Esophagus muscularis mucosa (tissue), 4 donors: ENCODE measurements at places on chromosomes 12 and 14.

GRCh38 chr12:108335349-108336119 lies 3.6 kb downstream of the CMKLR1 start:
- no peak for DNase-seq

DNA sequence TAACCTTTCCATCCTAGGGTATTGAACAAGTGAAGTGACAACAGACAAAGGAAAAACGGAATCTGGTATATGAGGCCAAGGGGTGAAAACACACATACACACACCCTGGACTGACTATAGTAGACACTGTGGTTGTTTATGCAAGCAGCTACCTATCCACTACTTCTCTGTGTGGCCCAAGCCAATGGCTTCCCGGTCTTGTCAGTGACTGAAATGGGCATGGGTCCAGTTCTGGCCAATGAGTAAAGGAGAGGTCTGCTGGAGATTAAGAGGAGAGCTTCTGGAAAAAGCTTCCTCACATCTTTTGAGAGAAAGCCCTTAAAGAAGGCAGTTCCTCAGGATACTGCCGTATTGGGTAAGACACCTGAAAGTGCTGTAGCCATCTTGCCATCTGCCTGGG lies 19.3 kb downstream of the MBIP start:
- no peak for DNase-seq

GRCh38 chr12:120834489-120835303 lies 69.5 kb downstream of the SPPL3 start:
- DNase-seq = no peak

- no peak for DNase-seq
These were observed 45.0 kb downstream of the GIT2 start for GRCh38 chr12:109951136-109951535.

DNA sequence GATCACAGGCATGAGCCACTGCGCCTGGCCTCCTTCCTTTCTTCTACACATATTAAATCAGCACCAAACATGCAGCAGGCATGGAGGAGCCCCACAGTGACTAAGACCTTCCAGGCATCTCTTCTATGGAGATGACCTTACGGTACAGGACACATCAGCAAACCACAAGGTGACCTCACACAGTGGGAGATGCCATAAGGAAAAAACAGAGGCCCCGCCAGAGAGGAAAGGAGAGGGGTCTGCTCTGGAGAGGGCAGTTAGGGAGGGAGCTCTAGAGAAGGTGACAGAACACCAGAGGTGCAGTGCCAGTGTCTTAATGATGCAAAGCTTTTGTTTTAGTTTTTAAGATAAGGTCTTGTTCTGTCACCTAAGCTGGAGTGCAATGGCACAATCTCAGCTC lies 81.1 kb upstream of the ESRRB start:
- no peak for DNase-seq

DNA sequence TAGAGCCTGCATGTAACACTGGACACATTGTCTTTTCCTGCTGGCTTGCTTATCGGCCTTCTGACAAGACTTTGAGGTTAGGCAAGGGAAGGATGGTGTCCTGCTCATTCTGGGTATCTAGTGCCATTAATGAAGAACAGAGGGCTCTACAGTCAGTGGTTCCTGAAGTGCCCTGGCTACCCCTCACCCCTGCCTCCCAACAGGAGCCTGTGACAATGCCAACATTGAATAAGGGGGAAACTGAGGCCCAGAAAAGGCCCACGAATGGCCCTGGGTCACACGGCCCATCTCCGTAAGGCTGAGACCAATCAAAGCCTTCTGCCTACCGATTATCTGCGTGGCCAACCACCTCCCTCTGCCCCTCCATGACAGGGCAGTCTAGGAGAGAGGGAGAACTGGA lies 2.1 kb downstream of the IFI27L2 start:
- no peak for DNase-seq

- no peak for DNase-seq
These were observed 98.8 kb upstream of the PDE3A start for GRCh38 chr12:20269337-20270067.

DNA sequence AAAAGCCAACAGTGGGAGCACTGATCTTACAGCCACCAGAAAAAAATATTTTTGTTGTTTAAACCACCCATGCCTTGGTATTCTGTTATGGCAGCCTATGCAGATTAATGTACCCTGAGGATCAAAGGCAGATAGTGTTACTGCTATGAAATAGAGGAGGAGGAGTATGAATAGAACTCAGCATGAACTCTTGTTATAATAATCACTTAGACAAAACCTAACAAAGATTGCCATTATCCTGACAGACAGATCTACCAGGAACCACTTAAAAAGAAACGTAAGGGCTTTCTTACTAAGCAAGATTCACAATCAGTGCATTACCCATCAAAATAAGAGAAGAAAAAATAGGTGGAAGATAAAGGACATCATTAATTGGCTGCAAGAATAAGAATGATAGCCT lies 558.3 kb downstream of the GALC start:
- DNase-seq = no peak

DNA sequence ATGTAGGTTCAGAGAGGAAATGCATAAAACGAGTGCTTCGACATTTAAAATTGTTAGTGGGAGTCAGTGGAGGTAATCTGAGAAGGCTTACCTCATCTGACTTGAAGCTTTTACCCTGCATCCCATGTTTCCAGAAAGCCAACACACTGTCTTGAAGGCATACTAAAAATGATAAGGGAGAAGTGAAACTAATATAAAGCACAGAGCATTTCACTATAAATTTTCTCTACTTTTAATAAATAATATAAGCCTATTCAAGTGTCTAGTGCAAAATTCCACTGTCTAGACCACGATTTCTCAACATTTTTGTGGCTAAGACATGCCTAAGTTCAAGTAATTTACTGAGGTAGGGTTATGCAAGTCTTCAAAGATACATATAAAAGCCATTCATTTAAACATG lies 29.1 kb upstream of the CDKL1 start:
- no peak for DNase-seq

DNA sequence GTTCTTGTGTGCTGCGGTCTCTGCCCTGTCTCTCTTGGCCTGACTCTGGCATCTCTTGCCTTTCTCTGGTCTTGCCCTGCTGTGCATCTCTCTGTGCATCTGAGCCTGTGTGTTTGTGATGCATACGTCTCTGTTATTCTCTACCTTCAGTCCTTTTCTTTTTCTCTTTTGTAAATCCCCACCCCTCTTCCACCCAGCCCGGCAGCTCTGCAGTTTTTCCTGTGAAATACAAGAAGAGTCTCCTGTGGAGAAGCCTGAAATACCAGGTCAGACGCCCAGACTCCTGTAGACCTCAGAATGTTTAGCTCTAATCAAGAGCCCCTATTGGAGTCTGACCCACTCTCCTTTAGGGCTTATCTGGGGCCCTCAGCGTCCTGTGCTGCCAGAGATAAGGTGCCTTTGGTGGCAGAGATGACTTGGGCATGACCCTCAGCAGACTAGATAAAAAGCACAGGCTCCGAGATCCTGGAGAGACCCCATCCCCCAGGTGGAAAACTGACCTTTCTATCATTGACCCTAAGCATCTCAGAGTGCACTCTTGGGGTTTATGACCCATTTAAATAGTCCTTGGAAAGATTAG lies 167.5 kb upstream of the SRRM4 start:
- DNase-seq = no peak

- no peak for DNase-seq
These were observed 94.9 kb upstream of the SLC16A7 start for GRCh38 chr12:59500915-59501314.

DNA sequence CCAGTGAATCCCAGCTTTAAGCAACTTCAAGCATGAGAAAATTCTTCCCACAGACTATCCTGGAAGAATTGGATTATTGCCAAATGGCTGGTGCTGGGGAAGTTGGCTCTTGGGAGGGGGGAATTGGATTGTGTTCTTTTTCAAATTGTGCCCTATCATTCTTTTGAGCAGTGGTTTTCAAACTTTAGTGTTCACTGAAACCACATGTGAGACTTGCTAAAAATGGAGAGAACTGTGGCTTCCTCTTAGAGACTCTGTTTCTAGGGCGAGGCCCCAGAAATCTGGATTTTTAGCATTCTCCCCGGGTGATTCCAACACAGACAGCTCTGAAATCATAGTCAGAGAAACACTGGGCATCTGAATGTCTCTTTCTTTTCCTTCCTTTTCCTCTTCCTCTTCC lies 14.3 kb upstream of the OTUB2 start:
- no peak for DNase-seq

DNA sequence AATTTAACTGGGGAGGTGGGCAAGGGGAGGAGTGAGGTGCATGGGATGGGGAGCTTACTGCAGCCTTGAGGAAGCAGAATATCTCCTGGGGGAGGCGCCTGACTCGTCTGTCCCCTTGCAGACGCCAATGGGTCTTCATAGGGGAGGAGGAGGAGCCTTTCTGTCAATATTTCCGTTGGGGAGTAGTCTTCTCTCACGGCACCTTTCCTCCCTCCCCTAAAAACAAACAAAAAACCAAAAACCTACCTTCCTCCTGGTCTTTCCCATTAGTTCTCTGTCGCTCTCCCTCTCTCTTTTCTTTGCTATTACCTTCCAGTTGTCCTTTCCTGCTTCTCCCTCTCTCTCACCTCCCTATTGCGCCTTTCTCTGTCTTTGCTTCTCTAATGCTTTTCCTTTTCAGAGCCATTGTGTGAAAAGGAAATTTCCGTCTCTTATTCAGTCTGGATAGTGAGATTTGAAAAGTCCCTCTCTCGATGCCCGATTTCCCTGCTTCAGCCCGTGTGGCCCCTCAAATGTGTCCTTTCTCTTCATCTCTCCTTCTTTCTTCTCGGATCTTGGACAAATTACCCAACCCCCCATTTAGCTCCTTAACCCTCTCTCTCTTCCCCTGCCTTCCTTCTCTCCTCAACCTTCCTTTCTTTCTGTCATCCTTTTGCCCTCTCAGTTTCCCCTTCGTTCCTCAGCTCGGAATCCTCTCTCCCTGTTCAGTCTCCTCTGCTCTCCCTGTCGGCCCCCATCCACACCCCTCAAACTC lies 5.9 kb downstream of the GPR84 start:
- DNase-seq = no peak

DNA sequence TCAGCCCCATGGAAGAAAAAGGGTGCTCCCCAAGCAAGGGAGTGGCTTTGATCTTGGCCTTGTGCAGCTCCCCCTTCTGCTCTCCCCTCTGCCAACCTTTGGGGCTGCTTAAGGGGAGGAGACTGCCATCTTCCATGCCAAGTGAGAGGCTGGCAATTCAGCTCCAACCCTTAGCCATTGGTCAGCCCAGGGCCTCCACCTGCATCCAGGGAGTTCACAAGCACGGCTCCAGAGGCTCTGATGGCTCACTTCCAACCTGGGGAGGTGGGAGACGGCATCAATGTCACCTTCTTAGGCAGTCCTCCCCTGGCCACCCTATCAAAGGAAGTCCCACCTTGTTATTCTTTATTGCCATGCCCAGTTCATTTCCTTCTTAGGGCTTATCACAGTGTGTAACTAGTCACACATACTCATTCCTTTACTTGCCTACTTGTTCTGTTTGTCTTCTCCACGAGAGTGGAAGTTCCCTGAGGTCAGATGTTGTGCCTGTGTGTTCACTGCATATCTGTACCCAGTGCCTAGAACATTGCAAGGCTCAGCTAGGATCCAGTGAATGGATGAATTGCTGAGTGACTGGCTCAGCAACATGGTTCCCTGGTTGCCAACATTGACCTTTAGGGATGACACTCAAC lies 5.0 kb downstream of the HDAC7 start:
- DNase-seq = no peak

GRCh38 chr12:51721282-51721940 lies 127.1 kb downstream of the FIGNL2 start:
- no peak for DNase-seq

GRCh38 chr14:101711041-101711856 lies 50.3 kb upstream of the PPP2R5C start:
- peak; percentile 64 for DNase-seq

GRCh38 chr12:57086493-57087009 lies 2.4 kb upstream of the NAB2 start:
- DNase-seq = no peak

DNA sequence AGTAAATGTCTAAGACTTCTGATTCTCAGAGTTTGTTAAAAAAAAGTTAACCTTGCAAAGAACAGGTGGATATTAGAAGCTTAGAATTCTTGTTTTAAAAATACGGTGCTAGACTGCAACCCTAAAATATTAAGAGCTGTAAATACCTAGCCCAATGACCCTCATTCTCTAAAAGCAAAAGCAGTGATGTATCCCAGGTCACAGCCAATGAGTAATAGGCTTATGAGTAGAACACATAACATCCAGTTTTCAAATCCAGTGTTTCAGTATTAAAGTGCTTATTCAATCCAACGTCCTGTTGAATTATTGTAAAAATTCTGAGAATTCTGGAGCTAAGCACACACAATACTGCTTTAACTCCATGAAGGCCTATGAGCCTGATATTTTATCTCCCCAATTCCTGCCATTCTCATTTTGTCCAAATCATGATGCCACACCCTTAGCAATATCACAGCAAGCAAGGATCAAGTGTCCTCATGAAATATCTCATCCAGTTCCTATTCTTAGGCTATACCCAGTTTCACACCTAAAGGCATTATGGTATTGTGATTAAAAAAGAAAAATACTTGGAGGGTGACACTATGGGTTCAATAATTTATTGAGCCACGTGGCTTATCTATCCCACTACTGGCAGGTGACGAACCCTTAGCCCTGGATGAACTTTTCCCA lies 15.3 kb upstream of the ARID4A start:
- no peak for DNase-seq

DNA sequence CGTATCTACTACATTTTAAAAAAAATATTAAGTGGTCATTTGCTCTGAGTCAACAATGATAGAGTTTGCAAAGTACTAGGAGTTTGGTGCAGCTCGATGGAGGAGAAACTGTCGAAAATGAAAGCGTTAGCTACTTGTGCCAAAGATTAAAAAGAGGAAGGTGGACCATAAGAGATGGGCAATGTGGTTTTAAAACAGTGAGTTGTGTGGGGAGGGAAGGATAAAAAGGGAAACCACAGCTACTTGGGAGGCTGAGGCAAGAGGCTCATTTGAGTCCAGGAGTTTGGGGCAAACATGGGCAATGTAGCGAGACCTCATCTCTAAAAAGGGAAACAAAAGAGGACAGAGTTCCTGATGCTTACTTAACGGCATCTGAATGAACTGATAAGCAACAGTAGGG lies 18.2 kb upstream of the STRAP start:
- no peak for DNase-seq

- no peak for DNase-seq
These were observed 9.9 kb downstream of the SAV1 start for GRCh38 chr14:50658203-50658602.

DNA sequence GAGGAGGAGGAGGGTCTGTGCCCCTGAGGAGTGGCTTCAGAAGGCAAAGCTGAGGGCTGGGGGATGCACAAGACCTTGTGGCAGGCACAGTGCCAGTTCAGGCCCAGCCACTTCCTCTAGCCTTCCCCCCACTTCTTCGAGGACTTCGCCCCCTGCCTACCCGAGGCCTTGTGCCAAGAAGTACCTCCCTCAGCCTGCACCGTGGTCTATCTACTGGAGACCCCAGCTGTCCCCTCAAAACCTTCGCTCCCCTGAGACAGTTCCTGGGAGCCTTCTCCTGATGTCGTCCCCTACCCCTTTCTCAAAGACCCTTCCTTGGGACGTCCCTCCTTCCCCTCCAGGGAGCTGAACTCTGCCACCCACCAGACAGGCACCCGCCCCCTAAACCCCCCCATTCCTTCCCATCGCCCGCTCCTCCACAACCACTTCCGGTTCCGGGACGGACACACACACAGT lies 604 bp downstream of the ZNF384 start:
- no peak for DNase-seq

- no peak for DNase-seq
These were observed 42.9 kb upstream of the ANKS1B start for GRCh38 chr12:100027671-100028070.

GRCh38 chr14:95872777-95873176 lies 3.9 kb upstream of the TUNAR start:
- DNase-seq = no peak
